Body of pancreas (tissue), 4 donors: ENCODE measurements at places on chromosomes 1 and 21.

GRCh38 chr1:192808518-192809306 lies at the start of gene RGS2:
Gene RGS2, plus strand, starts transcription at chr1:192809039. Its CDS starts 33 bp downstream, at chr1:192809072.
- DNase-seq: peak; percentile 94

GRCh38 chr1:160214481-160215140 lies 9.4 kb downstream of the PEA15 start:
- DNase-seq: no peak

DNA sequence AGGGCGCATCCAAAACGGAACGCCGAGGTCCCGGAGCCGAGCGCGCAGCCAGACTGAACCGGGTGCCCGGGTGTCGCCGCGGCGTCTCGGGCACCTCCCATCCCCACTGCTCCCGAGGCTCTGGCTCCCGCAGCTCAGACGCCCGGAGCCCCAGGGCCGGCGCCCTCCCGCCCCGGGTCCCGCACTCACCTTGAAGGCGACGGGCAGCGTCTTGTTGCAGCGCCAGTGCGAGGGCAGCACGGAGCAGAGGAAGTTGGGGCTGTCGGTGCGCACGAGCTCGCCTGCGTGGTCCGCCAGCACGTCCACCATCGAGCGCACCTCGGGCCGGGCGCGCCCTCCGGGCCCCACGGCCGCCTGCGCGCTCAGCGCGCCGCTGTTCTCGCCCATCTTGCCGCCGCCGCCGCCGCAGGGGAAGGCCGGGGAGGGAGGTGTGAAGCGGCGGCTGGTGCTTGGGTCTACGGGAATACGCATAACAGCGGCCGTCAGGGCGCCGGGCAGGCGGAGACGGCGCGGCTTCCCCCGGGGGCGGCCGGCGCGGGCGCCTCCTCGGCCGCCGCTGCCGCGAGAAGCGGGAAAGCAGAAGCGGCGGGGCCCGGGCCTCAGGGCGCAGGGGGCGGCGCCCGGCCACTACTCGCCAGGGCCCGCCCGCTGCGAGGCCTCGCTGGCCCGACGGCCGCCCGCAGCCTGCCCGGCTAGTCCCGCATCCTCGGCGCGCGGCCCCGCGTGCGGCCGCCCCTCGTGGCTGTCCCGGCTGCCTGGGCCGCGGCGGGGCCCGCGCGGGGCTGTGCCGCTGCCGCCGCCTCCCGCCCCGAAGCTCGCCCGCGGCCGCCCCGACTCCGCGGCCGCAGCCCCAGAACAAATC lies 447 bp downstream of the RUNX3 start:
- no peak for DNase-seq

GRCh38 chr1:172185211-172185610 lies 235.3 kb upstream of the C1orf105 start:
- DNase-seq: no peak

DNA sequence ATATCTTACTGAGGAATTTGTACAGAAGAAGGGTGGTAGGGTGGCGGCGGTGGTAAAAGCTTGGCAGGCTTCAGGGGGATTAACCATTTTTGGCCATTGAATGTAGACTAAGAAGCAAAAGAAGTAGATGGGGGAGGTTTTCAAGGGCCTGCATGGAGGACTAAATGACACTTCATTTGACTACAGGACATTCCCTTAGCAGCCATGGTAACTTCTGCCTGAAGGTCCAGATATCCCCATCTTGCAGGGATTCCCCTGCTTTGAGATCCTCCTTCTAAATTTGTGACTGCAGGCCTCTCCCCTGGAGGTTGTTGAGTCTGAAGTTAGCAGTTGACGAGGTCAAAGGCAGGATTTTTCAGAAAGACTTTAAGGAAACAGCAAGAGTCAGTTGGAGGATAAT lies 4.8 kb downstream of the VASH2 start:
- no peak for DNase-seq

DNA sequence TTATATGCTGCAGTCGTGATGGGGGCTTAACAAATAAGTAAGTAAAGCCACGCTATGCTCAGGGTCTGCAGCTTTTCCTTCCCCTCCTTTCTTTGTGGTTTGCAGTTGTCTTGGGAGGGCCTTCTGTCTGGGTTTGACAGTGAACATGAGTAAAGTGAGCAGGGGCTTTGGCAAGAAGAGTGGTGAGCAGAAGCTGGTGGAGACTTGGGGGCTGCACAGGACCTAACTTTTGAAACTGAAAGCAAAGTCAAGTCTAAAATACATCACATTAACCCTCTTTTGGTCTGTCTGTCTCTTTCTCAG lies 368.6 kb upstream of the VAMP3 start:
- no peak for DNase-seq

- DNase-seq: no peak
Measured at GRCh38 chr1:15579683-15580047, 5.2 kb downstream of the AGMAT start.

- DNase-seq: no peak
Measured at GRCh38 chr1:68495968-68496679, 758 bp downstream of the DEPDC1 start.

DNA sequence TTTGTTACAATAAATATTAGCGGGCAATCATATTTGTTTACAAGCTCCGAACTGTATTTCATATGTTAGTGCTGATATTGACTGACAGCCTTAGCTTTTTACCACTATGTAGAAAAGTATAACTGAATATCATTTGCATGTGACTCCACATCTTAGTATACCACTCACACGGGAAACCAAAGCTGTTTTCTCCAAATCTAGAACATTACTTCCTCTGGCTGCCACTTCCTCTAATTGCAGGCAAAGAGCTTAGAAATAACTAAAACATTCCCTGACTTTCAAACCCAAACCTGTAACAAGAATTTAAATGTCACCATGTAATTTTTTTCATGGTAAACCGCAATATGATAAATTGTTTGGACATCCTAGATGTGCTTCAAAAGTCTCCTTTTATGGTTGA lies 174.7 kb downstream of the LBR start:
- DNase-seq: no peak

- DNase-seq: peak; percentile 3
Measured at GRCh38 chr1:152313319-152313801, 11.7 kb downstream of the FLG start.

GRCh38 chr1:109466452-109467300 lies at the start of gene SYPL2:
Gene SYPL2, plus strand, starts transcription at chr1:109466546. Its CDS starts 298 bp downstream, at chr1:109466844.
- DNase-seq: peak; percentile 71

DNA sequence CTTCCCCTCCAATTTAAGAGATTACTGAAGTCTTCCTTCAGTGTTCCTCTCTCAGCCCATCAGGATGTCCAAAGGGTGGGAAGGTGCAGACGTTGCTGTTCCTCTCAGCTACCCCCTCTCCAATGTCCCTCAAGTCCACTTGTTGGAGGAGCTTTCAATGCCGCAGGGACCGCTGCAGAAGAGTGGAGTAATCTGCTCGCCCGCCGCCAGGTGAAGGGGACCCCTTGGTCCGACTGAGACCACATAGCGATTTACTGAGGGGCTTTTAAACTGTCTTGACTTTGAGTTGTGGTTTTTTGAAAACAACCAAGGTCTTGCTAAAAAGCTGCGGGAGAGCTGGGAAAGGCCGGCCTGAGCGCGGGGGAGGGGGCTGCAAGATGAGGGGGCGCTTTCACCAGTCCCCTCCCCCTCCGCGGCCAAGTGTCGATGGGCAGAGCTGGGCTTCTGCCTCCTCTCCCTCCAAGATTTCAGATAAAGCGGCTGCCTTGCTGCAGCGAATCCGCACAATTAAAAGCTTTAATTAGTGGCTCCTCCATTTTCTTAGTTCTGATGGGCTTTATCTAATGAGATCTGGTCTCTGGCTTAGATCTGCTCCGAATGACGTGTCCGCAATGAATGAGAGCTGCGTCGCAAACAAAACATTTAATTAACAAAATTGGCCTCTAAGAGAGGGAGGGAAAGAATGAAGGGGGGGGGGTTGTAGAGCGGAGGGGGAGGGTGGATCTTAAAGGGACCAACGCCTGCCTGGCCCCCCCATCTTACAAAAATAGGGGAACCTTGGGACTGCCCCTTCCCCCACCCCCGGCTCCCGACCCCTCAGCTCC lies 5.9 kb downstream of the LMO4 start:
- DNase-seq: no peak

DNA sequence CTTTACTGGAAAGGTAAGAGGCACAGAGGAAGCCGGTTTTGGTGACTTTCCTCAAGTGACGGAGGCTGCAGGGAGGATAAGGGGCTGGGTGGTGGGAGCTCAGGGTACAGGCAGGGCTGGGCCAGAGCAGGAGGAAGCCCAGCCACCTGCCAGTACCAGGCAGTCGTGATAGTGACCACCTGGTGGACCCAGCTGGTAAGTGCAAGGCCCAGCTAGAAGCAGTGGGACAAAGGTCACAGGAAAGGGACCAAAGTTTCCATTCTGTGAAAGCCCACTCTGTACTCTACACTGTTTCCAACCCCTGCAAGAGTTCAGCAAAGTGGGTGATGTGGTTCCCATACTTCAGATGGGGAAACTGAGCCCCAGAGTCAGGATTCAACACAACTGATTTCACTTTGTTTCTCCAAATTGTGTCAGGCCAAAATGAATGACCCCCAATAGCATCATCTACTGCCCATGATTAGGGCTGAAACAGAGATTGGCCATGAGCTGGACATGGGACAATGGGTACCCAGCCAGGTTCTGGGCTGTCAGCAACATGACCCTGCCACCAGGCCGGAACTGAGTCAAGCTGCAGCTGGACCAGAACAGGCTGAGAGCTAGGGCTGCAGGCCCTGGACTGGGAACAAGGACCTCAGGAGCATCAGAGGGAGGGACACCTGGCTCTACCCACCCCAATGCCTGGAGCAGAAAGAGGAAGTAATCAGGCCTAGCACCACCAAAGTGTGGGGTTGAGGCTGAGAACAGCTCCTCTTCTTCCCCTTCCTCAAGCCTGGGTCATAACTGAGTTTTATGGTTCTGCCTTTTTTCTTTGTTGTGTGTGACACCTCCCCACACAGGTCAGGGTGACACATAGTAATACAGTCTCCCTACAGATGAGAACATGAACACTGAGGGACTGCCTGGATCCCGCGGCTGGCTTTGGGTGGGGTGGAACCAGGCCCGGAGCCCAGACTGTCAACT lies 50.2 kb downstream of the KCNN3 start:
- peak; percentile 20 for DNase-seq

DNA sequence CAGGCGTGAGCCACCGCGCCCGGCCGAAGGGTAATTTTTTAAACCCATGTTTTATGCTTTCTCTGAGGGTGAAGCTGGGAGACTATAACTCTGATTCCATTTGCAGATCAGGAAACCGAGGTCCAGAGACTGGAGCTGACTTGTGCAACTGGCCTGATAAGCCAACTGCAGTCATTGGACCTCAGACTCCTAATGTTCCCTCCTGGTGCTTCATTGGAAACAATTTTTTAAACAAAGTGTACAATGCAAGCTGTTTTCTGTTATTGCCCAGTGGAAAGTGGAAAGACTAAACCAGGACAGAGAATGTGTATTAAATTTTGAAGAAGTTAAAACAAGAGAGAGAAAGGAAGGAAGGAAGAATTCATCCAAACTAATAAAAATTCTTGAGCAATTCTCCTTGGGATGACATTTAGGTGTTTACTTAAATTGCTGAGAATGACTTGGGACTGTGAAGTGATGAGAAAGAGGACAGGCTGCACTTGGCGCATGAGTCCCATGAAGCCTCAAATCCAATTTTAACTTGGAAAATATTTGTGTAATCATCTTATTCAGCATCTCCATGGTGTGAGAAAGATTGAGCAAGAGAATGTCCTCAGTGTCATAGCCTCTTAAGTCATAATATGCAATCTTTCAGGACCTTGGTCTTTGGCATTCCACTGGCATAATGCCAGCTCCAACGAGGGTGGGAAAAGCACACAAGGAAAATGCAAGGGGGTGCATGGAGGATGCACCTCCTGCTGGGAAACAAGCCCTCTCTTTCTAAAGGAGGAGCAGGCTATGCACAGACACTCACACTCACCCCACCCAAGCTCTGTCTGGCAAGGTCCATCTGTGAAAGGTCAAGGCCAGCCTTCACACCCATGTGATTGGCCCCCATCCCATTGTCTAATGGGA lies 342.0 kb downstream of the SIPA1L2 start:
- DNase-seq: no peak

DNA sequence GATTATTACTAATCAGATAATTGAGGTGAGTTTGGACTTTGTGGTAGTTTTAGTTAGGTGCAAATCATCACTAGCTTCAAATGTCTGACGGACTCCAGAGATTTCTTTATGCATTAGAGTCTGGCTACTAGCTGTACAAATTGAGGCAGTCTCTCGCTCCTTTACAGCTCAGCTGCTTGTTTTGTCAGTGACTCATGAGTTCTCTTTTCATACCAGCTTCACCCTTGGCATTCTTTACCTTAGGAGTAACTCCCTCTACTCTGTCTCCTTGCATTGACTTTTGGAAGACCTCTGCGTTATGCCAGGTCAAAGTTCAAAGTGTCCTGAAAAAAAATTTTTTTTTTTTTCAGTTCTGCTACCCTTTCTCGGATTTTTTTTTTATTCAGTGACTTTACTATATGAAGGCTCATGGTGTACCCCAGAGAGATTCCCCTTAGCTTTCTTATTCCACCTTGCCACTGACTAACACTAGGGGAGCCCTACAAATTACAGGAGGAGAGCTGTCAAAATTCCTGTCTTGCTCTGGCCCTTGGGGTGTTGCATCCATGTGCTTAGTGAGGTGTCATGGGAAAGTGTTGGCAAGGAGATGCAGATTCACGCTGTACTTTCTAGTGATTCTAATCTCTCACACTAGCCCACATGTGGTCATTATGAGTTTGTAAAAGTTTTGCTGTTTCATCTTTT lies 576.6 kb downstream of the ADGRL2 start:
- no peak for DNase-seq

DNA sequence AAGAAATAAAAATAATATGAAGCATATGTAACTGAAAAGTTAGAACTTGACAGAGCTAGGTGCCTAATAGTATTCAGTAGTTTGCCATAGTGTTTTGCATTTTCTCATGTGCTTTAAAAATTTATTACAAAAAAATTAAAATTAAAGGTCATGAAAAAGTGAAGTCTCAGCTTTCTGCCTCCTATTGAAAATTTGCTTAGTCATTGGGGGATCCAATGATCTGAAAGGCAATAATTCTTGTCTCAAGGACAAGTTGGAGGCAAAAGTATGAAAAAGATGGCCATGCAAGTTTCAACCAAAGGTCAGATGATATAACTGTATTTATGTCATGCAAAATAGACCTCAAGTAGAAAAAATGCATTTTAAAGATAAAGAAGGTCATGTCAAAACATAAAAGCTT lies 140.7 kb downstream of the DUSP10 start:
- DNase-seq: no peak

DNA sequence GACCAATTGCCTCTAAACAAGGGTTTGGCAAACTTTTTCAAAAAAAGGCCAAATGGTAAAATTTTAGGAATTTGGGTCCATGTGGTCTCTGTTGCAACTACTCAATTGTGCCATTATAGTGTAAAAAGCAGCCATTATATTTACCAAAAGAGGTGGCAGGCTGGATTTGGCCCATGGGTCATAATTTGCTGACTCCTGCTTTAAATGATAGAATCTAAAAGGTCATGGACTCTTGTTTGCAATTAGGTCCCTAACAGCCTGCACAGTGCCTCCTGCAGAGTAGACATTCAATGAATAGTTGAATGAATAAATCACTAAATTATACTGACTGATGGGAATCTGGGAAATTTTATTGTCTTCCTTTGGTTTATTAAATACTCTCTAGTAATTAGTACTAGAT lies 6.2 kb downstream of the BECN2 start:
- DNase-seq: no peak

DNA sequence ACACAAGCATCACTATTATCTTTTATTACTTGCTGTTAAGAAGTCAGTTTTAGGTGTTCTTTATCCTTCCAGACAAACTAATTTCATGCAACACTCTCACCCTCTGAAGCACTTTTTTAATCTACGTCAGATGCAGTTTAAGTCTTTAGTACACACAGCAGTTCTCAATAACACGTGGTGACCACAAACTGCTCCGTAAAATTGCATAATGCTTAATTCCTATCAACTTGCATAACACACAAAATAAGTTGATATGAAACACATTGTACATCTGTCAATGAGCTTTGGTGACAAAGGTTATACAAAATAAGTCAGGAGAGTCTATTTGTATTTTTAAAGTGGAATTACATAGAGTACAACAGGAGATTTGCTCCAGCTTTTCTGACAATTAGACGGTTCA lies 140.9 kb upstream of the ETS2 start:
- no peak for DNase-seq
